Hypothalamus (tissue), 51 donors: ENCODE measurements at places on chromosomes 11 and 22.

DNA sequence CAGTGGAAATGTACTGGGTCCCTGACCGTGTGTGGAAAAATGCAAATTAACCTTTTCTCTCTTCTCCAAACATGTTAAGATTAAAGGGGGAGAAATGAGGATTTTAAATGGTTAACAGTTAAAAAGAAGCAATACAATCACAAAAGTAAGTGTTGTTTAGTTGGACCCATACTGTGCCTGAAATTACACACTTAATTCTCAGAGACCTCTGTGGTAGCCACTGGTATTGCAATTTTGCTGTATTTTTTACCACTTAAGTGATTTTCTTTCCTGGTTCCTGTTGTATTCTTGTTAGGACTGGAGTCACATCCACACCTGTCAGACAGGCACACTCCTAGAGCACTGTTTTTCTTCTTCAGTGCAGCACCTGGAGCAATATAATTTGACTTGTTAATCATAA, 179.6 kb upstream of the PDGFD start:
- DNase-seq = no peak

GRCh38 chr22:38657045-38657909, 839 bp downstream of the CBY1 start:
- DNase-seq = no peak

- peak; percentile 2 for DNase-seq
Measured at GRCh38 chr11:32259641-32260081, 168.8 kb downstream of the RCN1 start.

DNA sequence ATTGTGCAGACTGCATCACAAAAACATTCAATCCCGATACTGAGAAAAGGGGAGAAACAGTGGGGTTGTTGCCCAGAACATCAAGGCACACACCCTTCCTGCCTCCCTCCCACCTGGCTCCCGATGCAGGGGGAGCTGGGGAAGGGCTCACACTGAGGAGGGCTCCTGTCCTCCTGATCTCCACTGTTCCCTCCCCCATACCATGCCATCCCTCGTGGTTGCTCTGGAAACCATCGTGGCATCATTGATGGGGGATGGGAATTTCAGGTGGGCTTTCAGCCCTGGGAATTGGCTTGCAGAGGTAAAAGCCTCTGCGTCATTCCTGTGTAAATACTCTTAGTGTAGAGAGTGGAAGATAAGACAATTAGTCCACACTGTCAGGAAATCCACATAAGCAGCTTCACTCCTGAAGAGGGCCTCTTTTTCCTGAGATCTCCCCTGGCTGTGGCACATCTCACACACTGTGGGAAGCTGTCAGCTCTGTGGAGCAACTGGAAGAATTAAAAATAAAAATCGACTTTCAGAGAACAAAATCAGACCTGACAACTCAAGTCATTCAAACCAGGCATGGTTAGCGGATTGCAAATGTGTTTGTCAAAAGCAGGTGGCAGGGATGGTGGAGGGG, 176.0 kb downstream of the CHST1 start:
- no peak for DNase-seq

- DNase-seq = no peak
Measured at GRCh38 chr22:39471381-39472141, 14.7 kb downstream of the MGAT3 start.

DNA sequence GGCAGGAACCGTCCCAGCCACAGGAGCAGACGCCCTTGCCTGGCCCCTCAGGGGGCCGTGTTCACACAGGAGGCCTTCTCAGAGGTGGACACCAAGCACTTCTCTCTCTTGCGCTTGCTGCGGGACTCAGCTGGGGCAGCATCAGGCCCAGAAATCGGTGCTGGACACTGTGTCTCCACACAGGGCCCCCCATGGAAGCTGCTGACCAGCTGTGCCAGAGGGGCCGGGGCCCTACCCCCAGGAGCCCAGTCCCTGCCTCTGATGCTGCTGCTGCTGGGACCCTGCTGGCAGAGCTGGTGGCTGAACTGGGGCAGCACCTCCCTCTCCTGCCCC, 4.0 kb downstream of the PLXNB2 start:
- DNase-seq = no peak

DNA sequence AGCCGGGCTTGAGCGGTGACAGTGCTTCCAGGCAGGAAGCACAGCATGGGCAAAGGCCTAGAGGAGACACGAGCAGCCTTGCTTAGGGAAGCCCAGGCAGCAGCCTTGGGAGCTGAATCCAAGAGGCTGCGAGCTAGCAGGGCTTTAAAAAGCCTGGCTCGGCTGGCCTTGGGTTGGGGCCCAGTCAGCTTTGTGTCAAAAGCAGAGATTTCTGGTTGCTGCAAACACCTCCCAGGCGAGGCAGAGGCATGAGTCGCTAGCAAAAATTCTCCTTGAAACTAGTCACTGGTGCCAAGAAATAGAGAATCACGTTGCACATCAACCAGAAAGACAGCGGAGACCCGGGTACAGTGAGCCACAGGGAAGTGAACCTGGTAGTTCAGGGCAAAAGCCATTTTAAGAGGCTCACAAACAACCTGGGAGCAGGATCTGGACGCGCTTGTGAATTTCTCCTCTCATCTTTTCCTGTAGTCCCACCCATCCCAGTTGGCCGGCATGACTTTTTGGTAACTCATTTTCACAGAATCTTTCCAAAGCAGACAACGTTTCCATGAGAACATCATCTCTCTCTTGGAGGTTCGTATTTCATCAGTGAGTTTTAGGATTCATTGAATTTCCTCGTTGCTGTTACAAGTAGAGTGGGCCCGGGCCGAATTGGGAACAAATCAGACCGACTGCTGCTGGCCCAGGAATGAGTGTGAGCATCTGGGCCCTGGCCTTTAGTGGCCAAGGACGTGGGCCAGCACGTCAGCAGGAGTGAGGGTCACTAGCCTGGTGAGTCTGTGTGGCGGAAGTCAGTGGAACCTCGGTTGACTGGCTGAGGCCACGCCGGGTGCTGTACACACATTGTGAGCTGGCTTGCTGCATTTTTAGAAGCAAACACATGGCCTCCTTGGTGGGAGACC, 16.4 kb upstream of the FGF4 start:
- DNase-seq = no peak

- no peak for DNase-seq
Measured at GRCh38 chr11:46380340-46381047, 975 bp upstream of the MDK start.

GRCh38 chr22:23789638-23790037, 2.9 kb downstream of the SMARCB1 start:
- no peak for DNase-seq

- no peak for DNase-seq
Measured at GRCh38 chr11:126279191-126279590, 3.7 kb upstream of the TIRAP start.

DNA sequence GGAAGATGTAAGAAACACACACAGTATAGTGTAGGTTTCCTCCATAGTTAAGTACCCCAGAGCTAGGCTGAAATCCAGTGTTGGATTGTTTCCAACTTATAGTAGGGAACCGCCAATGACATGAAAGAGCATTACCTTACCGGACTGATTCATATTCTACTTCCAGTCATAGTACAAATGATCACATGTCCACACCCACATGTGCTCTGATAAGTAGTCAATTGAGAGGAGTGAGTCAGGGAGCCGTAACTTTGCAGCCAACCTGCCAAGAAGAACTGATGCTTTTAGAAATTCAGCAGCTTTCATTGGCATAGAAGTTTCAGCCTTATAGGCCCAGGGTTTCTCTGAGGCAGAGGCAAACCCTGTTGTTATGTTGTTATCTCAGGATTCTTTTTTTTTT, 240.6 kb downstream of the ETS1 start:
- no peak for DNase-seq

- DNase-seq = no peak
Measured at GRCh38 chr11:4102711-4103110, 8.1 kb downstream of the RRM1 start.

- peak; percentile 29 for DNase-seq
Measured at GRCh38 chr11:18802381-18803257, 11.0 kb upstream of the PTPN5 start.
